GM23338 (cell line): ENCODE measurements at places on chromosomes 1 and 21.

DNA sequence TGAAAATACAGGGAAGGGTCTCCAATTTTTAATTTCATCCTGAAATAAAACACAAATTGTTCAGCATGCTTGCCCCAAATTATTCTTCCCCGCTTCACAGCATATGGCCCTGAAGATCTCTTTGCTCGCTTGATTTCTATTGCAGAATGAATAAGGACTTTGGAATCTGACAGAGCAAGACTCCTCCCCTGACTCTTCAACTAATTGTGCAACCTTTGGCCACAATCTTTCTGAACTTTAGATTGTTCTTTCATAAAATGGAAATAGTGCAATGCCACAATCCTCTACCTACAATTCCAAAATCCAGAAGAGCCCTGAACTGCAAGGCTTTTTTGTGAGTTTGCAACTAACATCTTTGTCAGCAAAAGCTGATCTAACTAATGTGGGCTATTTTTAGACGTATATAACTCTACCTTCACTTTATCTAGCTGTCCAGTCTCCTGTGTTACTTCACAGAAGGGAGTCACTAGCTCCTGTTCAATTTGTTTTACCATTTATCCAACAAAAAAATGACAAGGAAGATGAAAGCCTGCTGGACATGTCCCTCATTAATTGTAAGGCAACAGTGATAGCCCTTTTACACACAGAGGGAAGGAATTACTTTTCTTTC lies 13.4 kb downstream of the RNASEL start:
- DNase-seq: no peak

GRCh38 chr1:30185313-30185712 lies 538.1 kb downstream of the MATN1 start:
- DNase-seq: no peak

- DNase-seq: no peak
These were observed 13.1 kb upstream of the LHX4 start for GRCh38 chr1:180217006-180217405.

DNA sequence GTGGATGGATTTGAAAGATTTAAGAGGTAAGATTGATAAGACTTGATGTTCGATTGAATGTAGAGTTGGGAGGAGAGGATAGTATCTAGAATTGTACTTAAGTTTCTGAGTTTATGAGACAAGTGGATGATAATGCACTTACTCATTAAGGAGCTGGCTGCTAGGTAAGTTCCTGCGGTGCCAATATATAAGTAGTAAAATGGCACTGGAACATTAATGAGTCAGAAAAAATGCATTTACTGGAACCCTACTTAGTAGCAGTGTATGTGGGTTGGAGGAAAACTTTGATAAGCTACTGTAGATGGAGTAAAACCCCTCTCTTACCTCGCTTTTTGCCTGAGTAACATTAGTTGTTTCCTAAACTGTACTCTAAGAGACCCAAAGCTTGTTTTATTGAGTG lies 68.2 kb downstream of the ZFYVE9 start:
- no peak for DNase-seq

- no peak for DNase-seq
These were observed 344.6 kb downstream of the LMO4 start for GRCh38 chr1:87673309-87673708.

GRCh38 chr1:2115702-2116341 lies 65.6 kb downstream of the PRKCZ start:
- DNase-seq: peak; percentile 89

DNA sequence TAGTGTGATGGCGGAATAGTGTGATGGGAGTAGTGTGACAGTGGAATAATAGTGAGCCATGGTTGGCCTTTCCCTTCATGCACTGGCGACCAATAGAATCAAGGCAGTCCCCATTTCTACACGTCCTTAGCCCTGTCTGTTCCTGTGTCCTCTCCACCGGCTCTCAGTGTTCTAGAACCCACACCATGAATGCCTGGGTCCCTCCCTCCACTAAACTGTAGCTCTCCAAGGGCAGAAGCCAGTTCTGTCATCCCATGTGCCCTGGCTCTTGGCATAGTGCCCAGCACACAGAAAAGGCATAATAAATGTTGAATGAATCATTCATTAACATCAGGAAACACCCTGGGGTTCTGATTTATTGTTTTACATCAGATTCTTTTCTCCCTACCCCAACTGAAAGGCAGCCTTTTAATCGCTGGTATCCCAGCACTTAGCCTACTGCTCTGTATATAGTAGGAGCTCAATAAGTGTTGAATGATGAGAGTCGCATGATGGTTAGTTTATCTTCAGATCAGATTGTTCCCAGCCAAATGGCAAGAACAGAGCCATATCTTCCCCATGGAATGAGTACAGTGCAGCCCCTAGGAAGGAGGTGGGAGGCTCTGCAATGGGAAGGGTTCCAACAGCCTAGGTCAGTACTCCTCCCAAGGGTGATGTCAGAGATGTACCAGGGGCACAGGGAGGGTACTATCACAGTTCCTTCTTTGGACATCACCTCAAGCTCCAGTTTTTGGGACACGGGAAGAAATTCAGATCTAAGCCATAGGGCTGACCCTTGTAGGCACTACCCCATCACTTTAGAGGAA lies 325.7 kb downstream of the HHAT start:
- DNase-seq: no peak

- no peak for DNase-seq
These were observed 41.3 kb downstream of the SCCPDH start for GRCh38 chr1:246765521-246765920.

GRCh38 chr21:15415541-15416261 lies 314.1 kb upstream of the USP25 start:
- DNase-seq: no peak

DNA sequence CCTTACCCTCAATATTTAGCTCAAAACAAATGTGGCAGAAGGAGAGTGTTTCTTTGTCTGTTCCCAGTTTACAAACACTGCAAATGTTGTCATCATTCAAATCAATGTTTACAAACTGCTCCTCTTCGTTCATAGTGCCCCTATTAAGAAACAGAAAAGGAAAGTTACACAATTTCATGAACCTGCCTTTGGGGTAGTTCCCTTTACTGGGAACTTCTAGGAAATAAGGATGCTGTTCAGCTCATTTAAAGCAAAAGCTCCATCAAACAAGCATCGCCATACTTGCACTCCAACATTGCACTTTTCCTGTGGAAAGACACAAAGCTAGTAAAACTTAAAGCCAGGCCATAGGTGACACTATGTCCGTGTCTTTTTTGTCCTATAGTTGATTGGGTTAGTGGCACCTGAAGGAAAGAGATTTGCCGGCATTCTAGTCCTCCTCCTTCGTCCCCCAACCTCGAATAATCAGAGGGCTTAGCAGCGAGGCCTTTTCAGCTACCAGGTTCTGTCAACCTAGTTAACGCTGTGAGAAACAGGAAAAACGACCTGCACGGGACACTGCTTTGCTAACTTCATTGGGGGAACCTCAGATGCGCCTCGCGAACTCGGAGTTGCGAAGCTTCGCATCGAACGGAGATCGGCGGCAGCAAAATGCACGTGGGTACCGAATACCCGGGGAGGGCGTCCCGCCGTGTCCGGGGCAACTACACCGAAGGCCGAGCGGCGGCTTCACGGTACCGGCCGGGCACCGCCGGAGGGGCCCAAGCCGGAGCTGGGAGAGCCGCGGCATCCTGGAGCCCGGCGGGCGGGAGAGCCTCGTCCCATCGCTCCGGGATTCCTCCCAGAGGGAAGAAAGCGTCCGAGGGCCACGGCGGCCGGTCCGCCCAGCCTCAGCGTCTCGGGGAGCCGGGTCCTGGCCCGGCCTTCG lies 706 bp downstream of the C21orf91 start:
- peak; percentile 76 for DNase-seq

GRCh38 chr21:37405629-37406028 lies 39.1 kb downstream of the DYRK1A start:
- no peak for DNase-seq

DNA sequence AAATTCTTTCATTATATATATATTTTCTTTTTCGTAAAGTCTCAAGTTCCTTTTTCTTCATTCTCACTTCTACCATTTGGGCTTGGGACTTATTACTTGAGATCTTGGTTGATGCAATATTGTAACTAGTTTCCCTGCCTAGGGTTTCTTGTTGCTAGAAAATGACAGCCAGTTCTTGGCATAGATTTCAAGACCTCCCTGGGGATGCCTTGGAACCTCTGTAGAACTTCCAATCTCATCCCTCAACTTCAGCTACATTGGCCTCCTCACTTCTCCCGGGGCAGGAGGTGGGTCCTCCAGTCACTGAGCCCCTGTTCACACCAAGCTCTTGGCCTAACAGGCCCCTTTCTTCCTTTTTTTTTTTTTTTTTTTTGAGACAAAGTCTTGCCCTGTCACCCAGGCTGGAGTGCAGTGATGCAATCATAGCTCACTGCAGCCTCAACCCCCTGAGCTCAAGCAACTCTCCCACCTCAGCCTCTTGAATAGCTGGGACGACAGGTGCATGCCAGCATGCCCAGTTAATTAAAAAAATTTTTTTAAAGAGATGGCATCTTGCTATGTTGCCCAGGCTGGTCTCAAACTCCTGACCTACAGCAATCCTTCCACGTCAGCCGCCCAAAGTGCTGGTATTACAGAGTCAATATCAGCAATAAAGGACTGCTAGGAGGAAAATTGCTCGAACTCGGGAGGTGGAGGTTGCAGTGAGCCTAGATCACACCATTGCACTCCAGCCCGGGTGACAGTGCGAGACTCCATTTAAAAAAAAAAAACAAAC lies 33.1 kb downstream of the MAP3K7CL start:
- DNase-seq: no peak

GRCh38 chr1:87712261-87713010 lies 383.8 kb downstream of the LMO4 start:
- no peak for DNase-seq

DNA sequence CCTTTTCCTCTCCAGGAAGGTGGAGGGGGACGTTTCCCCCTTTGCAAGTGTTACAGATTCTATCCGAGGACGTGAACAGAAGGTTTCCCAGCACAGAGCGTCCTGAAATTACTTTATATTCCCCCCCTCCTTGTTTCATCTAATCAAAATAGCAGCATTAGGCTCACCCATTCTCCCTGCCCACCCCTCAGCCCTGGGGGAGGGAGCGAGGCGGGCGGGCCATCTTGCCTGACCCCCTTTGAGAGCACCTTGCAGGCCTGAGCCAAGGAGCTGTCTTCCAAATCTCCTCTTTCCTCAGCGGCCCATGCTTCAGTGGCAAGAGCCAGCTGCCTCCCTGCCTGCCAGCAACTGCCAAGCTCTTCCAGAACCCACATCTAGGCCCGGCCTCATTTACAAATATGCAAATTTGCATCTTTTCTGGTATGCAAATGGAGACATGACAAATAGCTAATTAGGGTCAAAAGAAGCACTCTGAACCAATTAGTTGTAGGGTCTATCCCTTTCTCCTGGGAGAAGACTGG lies 69.1 kb upstream of the POU3F1 start:
- DNase-seq: no peak

GRCh38 chr1:36123356-36123755 lies 1.7 kb downstream of the COL8A2 start:
- DNase-seq: no peak

DNA sequence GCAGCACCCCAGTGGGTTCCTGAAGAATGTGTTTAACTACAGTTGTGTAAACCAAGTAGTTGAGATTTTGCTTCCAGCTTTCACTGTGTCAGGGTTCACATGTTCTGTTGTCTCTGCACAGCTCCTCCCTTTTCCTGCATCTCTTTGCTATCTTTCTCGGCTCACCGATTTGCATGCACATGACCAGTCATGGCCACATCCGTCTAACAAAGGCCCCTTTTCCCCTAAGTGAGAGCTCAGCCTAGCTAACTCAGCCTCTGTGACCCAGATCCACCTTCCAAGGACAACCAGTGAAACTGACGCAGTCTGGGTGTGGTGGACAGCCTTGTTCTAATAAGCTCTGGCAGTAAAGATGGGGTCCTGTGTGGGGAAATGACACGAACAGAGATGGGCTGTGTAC lies 101.1 kb downstream of the ZP4 start:
- no peak for DNase-seq

GRCh38 chr1:70458131-70458530 lies 47.1 kb downstream of the CTH start:
- no peak for DNase-seq

DNA sequence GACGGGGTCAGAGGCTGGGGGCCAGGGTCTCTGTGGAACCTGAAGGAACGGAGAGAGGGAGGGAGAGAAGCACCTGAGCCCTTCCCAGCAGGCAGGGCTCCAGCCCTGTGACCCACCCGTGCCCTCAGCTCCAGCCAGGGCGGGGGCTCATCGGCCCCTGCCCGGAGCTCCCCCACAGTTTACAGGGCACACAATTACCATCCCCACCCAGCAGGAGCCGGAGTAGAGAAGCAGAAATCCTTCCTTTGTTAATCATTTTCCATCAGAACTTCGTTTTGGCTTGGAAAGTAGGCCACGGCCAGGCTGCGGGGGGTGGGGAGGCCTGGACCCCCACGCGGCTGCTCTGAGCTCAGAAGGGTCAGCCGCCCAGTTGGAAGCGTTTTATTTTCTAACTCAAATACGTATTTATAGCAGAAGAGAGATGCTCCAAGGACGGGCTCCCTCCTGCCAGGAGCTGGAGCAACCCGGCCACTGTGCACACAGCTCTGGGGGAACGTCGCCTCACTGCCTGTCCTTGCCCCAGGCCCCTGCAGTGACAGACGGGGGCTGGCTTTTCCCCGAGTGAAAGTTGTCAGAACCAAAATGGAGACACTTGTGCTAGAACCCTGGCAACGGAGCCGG lies 42.7 kb upstream of the ADARB1 start:
- no peak for DNase-seq

GRCh38 chr1:64701071-64701470 lies 43.8 kb upstream of the RAVER2 start:
- peak; percentile 24 for DNase-seq

- no peak for DNase-seq
These were observed 55.3 kb downstream of the DOP1B start for GRCh38 chr21:36211660-36212512.

- DNase-seq: no peak
These were observed 46.7 kb upstream of the CXADR start for GRCh38 chr21:17466166-17466565.

DNA sequence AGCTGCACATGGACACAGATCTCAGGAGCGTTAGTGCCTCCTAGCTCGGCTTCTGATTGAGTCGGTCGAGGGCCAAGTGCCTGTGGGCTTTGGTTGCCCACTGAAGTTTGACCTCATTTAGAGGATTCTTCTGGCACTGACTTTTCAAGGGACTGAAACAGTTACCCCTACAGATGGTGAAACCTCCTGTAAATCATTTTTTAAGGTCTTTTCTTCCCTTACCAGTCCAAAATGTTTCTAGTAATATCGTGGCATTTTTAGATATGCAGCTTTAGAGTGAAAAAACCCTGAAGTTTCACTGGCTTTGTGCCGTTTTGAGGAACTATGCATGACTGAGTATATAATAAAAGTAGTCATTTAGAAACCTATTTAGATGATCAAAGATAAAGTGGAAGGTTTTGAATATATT lies 34.7 kb upstream of the L1TD1 start:
- DNase-seq: no peak
